Hematopoietic multipotent progenitor cell treated with erythropoietin and hydrocortisone succinate and interleukin-3 and kit ligand, for 6 days (in vitro differentiated cells): ENCODE measurements at places on chromosomes 3 and 15.

DNA sequence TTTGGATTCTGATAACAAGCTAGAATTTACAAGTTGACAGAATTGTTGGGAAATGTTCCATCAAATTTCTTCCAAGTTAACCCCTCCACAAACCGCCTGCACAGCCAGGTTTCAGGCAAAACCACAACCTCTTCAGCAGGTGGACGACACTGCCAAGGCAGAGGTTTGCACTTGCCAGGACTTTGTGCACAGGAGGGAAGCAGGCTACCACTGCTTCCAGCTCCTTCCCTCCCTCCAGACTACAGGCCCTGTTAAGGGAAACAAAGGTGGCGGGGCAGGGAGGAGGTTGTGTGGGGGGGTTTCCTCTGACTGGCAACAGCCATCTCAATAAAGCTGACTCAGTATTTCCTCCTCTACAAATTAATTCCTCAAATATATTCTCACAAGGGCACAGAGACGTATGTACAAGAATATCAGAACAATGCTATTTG is 42.2 kb downstream of the TBC1D2B start:
- DNase-seq, result peak; percentile 54

DNA sequence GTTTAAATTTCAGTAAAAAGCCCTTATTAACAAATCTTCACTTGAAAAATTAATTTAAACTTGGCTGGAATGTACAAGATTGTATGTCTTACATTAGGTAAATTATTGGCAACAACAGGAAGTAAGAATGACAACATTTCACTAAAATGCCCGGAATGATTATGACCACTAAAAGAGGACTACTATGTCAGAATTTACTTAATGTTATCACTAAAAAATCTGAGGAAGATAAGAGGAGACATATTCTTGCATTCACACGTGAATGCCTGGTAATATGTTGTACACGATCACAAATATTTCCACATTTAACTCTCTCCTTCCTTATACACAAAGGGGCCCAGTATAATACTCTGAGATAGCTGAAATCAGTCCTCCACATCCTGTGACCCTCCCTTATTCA is 29.7 kb downstream of the VGLL3 start:
- no peak for DNase-seq

GRCh38 chr3:104132566-104133403 is 1233.9 kb upstream of the ALCAM start:
- DNase-seq, result no peak

GRCh38 chr15:52351206-52351908 is 55.8 kb upstream of the MYO5C start:
- DNase-seq, result no peak

GRCh38 chr15:82763361-82764116 is 42.3 kb downstream of the FSD2 start:
- DNase-seq, result no peak

DNA sequence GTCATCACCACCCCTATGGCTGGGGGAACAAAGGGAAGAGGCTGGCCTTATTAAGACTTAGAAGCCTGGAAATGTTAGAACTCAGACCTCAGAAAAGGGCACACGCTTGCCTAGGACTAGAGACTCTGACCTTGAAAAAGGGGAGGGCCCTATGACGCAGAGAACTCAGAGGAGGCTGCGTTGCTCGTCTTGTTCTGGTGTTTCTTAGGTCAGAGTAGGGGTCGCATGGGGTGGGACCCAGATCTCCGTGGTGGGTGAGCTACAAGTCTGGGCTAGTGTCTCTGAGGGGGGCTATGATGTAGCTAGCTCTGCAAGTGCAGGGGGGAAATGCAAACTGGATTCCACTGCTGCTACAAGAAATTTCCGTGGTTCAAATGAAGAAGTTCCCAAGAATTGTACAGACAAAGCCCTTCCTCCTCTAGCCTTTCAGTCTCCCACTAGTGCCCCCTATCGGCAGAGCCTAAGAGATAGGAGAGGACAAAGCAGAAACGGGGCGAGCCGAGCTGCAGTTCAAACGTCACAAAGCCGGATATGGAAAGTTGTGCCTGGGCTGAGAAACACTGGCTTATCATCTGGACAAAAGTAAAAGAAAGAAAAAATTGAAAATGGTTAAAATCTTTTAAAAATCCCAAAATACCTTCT is 392.9 kb upstream of the ROBO2 start:
- peak; percentile 5 for DNase-seq

DNA sequence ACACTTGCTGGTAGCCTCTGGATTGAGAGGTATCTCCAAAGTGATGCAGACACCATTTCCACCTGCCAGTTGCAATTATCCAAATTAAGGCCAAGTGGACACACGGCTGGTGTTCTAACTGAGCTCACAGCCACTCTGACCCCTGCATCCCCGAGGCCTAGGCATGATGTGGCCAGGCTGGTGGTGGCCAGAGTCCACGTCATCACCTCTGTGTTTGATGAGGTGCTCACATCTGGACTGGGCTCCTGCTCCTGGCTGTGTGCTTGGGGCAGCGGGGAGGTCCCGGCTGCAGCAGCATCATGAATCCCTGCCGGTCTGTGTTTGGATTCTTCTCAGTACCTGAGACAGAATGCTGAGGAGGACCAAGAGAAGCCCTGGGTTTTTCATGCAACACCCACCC is 4.9 kb downstream of the OXTR start:
- no peak for DNase-seq

DNA sequence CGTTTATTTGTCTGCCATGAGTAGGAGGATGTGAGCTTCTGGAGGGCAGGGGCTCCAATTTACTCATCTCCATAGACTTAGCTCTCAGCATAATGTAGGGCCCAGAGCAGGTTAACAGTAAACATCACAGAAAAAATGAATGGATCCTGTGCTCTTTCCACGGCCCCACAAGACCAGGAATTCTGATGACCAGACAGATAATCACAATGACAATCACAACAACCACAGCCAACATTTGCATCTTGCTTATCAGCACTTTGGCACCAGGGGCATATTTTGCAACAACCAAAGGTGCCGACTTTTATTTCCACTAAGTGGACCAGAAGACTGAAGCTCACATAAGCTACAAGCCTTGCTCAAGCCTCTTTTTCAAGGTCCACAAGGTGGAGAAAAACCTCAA is 68.9 kb upstream of the ANKRD34C start:
- no peak for DNase-seq

GRCh38 chr3:112818289-112818688 is 28.4 kb downstream of the CD200R1L start:
- no peak for DNase-seq

DNA sequence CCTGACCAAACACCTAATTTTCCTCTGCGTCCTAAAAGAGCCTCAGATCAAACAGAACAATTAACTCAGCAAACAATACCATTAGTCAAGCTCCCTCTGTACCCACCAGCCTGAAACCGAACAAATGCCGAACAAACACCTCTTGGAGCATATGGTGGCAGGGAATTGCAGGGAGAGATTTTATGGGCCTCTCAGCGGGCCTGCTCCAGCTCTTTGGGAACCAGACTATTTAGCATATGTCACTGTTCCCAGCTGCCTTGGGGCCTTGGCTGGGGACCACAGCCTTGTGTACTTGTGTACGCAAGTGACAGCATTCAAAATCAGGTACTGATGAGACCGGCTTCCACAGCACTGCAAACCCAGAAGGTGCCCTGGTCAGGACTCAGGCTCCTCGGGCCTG is 388.8 kb upstream of the PPP2R3A start:
- no peak for DNase-seq

DNA sequence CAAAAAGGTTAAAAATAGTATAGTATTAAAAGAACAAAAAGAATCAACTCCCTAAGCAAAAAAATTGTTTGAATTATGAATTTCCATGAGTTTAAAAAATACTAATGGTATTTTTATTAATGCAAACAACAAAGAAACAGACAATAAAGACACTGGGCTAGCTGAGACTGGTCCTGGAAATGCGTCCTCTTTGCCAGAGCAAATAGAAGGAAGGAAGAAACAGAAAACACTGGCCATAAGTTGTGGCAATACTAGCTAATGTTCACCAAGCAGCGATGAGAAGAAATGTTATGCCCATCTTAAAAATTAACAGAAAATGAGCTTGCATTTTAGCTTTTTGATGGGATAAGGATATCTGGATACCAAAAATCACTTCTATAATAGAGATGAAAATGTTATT is 88.6 kb downstream of the TBL1XR1 start:
- no peak for DNase-seq

DNA sequence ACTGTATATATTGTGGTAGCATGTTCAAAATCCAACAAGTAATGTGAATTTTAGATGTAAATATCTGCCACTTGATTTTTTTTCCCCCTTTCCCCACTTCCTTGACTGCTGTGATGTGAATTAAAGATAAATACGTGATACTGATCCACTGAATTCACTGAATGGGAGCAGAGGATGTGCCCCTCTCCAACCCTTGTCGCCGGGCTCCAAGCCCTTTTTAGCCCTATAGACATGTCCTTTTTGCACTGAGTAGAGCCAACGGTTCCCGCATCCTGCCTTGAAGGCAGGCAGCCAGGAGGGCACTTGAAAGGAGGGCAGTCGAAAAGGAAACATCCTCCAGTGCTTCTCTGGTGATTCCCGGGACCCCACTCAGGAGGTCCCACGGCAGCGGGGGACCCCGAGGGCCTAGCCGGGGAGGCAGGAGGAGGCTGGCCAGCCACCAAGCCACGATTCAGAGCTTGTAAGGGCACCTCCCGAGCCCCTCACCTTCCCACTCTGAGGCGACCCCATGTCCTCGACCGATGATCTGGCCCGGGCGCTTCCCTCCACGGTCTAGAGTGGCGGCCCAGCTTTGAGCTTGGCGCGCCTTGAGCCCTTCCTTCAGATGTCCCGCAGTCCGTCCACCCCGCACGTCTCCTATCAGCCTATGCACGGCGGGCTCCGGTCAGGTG is 901 bp upstream of the MANF start:
- DNase-seq, result peak; percentile 58
